ENCODE measurements at places on chromosomes 1 and 21.

DNA sequence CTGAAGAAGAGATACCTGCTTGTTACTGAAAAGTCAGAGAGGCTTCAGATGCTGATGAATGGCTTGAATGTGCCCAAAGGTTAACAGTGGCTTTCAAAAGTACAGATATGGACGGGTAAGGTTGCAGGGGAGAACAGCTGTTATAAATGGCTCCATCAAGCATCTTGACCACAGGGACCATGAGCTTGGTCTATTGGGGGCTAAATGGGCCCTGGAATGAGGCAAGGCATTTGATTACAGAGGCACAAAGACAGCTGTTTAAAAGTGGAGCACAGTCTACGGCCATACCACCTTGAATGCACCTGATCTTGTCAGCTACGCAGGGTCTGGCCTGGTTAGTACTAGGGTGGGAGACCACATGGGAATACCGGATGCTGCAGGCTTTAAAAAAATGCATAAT, 48.3 kb downstream of the C1orf198 start:
- no peak for DNase-seq

DNA sequence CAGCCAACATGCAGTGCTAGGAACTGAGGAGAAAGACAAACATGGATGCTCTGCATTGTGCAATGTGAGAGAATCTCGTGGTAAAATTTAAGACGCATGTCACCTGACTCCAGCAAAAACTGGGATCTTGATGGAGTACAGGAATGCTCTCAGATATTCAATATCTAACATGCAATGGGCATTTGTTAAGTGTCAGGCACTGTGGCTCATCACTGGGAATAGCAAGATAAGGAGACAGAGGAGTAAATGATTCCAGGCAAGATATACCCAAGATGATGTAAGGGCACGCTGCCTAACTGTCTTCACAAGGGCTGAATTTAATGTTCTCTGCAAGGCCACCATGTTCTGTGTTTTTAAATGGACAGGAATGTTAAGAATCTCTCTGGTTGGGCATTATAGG, 67.8 kb downstream of the LPAR3 start:
- DNase-seq, result no peak

- DNase-seq, result no peak
Observed at GRCh38 chr1:1181938-1182410, 8.3 kb downstream of the TTLL10 start.

GRCh38 chr1:241140670-241141069, 216.3 kb downstream of the RGS7 start:
- no peak for DNase-seq

- no peak for DNase-seq
Observed at GRCh38 chr1:102190429-102190828, 193.7 kb upstream of the OLFM3 start.

DNA sequence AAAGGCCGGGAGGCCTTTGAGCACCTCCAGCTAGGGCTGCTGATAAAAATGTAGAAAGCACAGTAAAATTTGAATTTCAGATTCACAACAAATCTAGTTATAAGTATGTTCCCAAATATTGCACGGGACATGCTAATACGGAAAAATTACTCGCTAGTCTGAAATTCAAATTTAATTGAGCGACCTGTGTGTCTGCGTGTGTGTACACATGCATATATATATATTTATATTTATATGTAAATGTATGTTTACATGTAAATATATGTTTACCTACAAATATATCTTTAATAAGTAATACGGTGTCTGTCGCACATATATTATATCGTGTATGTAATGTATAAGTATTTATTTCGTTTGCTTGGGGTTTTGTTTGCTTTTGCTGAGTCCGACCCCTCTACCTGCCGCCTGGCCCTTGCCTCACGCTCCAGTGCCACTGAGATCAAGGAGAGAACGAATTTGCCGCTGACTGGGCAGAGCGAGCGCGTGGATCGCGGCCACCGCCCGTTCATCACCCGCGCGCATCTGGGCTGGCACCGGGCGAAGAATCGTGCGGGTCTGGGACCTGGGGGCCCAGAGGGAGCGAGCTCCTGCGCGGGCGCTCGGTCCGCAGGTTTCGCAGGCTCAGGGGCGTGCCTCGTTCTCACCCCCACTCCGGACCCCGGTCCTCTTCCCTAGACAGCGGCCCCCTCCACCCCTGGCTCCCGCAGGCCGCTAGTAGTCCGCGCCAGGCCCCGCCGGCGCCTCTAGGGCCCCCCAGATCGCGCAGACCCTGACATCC, 534 bp upstream of the WRAP73 start:
- DNase-seq, result no peak

GRCh38 chr1:185080422-185080821, 35.1 kb downstream of the RNF2 start:
- no peak for DNase-seq

GRCh38 chr1:96360036-96360795, 361.4 kb upstream of the PTBP2 start:
- no peak for DNase-seq

DNA sequence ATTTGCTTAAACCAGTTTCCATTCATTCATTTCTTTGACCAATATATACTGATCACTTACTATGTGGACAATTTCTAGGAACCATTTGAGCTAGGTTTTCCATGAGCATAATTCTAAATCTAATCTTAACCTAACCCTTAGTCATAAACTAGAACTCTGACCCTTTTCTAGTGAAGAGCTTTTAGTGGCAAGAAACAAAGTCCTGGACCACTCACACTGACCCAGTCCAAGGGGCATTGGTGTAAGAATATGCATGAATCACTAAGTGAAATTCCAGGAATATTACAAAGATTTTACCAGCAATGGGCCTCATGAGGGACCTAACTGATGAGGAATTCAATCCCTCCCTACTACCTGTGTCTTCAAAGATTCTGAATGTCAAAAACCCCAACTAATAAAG, 40.6 kb upstream of the SLC2A1 start:
- DNase-seq, result no peak

DNA sequence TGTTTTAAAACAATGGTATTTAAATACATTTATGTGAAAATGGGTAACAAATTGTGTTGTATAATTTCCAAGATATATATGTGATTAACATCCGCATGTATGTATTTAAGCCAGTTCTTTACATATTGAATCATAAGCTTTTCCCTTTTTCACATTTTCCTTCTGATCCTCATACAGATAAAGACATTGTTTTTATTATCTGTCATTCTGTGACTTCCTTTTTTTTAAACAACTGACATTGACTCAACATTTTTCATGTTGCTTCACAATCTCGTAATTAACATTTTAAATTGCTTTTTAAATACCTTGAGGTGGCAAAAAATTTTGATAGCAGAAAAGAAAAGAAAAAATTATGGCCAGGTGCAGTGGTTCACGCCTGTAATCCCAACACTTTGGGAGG, 1.4 kb downstream of the STXBP3 start:
- no peak for DNase-seq

GRCh38 chr1:230570724-230571360, 71.4 kb upstream of the COG2 start:
- no peak for DNase-seq

DNA sequence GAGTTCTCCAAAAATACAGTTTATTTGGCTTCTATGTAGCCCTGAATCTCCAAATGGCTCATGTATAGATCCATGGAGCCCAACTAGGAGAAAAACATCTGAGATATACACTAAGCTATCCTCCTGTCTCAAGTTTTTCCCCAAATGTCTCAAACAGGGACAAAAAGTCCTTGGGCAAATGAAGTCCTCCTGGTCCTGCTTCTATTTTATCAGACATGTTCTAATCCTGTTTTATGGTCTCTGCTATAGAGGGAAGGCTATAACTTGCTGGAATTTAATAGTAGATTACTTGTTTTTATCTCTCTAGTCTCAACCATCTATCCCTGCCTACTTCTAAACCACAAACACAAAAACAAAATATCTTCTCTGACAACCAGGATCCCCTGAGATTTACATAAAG, 26.9 kb downstream of the CRP start:
- no peak for DNase-seq

DNA sequence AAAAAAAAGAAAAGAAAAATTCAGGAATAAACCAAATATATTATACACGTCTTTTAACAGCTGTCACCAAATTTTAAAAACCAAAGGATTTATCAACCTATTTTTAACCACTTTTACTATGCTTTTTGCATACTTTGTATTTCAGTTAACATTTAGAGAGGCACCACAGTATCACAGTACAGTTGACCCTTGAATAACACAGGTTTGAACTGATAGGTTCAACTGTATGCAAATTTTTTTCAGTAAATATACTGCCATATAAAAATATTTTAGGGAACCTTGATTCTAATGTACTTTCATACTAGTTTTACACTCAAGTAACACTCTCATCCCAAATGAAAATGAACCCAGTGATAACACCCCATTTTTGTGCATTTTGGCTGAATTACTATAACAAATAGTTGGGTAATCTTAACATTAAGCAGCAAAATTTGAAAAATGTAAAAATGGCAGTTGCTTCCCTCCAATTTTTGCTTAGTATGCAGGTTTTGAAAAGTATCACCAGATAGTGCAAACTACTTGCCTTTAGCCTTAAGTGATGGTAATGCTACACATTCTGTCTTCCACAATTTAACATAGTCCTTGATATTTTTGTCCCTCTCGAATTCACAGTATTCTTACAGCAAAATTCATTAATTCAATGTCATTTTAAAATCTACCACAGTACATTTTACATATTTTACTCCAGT, 10.8 kb upstream of the ADCY10 start:
- DNase-seq, result no peak

- DNase-seq, result no peak
Observed at GRCh38 chr1:8077120-8077573, 51.0 kb upstream of the ERRFI1 start.

GRCh38 chr1:239817801-239818200, 273.9 kb upstream of the FMN2 start:
- DNase-seq, result no peak

- no peak for DNase-seq
Observed at GRCh38 chr1:220878191-220879075, 810 bp upstream of the HLX start.

- DNase-seq, result no peak
Observed at GRCh38 chr1:225378880-225379279, 49.0 kb downstream of the LBR start.

DNA sequence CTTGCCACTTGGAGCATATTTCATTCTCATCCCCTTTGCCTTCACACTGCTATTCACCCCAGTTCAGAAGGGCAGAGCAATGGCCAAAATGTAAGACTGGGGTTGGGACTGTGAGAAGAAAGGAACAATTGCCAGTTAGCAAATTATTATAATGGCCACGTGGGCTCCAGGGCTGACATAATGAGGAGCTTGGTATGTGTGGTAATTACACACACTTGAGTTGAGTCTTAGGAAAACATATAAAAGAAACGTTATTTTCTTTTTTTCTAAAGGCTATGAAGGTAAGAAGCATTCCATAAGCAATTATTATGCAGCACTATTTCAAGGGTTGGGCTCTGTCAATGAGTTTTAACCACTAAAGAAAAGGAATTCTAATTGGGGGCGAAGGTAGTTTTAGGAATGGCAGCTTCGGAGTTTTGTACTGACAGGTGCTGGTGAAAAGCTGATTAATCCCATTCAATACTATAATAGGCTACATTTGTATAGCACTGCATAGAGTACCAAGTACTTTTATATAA, 32.5 kb upstream of the BCL10 start:
- no peak for DNase-seq

DNA sequence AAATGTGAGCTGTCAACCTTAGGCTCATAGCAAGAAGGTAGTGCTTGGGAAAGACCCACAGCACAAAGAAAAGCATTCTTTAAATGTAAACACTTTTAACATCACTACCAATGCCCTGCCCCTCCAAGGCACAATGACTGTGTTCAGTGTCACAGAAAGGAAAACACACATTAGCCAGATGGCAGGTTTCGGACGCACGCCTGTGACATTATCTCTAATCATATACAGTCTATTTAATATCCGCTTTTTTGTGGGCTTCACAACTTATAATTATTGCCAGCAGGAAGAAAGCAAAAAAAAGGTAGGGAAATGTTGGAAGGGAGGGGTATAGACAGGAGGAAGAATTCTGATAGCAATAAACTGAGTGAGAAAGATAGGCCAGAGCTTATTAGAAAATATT, 112.4 kb upstream of the BEND5 start:
- no peak for DNase-seq

DNA sequence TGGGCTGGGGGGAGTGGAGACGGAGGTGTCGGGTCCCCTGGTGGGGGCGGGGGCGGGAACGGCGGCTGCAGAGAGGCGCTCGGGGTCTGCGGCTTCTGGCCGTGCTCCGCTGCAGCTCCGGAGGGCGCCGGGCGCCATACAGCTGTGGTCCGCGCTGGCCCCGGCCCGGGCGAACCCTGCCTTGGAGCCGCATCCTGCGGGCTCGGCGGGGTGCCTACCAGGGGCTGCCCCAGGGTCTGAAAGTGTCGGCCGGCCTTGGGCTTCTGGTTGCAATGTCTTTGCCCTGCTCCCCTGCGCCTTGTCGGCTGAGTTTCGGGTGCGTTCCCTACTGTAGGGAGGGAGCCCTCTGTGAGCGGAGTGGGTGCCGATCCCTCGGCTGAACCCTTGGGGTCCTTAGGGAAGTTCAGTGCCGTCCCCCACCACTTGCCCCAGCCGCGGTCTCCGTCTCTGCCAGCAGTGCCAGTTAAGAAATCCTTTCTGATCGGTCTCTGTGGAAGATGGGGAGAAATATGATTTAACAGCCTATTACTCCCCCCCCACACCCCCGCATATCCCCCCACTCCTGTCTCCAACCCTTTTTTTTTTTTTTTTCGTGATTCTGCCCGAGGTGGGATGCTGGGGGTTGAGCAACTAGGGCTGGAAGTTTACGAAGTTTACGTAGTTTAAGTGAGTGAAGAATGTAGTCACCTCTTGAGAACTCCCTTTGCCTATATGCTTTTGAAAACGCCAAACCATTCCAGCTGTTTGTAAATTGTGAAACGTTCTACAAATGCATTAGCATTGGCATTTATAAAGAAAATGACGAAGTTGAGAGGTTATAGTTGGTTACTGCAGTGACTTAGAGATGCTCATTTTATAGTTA, 588 bp downstream of the NEXN start:
- no peak for DNase-seq

DNA sequence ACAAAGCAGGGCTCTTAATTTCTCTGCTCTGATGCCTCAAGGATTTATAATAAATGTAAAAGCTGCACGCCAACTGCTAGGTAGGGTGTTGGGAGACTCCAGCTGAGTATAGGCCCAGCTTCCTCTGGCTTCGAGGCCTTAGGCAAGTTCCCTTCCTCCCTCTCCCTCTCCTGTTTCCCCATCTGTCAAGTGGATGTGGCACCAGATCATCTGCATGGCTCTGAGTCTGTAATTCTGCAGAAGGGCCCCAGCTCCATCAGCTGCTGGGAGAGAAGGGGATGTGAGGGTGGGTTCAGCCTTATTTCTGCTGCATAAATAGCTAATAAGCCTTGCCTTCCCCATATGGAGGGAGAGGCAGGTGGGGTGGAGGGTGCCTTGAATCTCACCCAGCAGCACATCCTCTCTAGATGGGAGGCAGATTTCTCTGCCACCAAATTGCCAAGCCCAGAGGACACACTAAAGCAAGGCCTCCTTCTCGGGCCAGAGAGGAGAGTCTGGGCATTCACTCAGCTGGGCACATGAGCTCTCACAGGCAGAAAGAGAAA, 3.8 kb downstream of the TRIM62 start:
- DNase-seq, result no peak

GRCh38 chr1:34460193-34460592, 283.5 kb downstream of the C1orf94 start:
- no peak for DNase-seq

Measured in nucleus accumbens (tissue), 56 donors.